ENCODE measurements at places on chromosomes 2 and 18.

DNA sequence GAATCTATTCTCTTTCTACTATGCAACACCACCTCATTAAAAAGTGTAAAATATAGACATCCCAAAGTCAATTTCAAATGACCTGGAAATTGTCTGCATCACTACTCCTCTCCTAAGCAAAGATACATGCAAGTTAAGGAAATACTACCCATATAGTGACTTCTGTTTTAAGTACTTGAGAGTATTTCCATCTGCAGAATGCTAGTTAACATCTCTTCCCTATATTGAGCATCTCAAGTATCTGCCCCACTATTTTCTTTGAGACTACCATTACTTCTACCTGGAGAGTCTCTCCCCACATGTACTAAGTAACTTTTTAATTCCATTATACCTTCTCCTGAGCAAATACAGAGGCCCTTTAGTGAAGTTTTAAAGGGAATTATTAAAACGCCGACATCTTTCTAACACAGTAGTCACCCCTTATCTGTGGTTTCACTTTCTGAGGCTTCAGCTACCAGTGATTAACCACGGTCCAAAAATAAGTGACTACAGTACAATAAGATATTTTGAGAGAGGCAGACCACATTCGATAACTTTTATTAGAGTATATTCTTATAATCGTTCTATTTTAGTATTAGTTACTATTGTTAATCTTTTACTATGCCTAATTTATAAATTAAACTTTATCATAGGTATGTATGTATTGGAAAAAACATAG lies 21.8 kb downstream of the CWC22 start:
- no peak for DNase-seq

DNA sequence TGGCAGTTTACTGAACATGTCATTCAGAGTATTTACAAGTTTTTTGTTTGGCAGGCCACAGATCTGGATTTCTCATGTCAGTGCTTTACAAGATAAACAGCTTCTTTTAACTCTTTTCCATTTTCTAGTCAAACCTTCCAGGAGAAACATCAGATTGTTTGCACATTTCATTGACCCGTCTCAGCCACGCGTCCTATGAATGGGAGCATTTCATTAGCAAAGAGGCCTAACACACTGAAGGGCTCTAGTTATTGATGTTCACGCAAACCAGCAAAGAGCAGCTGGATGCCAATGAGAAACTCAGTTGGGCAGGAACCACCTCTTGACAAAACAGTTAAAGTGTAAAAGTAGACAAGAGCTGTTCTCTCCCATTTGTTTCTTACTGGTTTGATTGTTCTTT lies 29.2 kb upstream of the MFF start:
- DNase-seq: no peak

GRCh38 chr18:50039746-50040145 lies 155.2 kb downstream of the MYO5B start:
- DNase-seq: no peak

DNA sequence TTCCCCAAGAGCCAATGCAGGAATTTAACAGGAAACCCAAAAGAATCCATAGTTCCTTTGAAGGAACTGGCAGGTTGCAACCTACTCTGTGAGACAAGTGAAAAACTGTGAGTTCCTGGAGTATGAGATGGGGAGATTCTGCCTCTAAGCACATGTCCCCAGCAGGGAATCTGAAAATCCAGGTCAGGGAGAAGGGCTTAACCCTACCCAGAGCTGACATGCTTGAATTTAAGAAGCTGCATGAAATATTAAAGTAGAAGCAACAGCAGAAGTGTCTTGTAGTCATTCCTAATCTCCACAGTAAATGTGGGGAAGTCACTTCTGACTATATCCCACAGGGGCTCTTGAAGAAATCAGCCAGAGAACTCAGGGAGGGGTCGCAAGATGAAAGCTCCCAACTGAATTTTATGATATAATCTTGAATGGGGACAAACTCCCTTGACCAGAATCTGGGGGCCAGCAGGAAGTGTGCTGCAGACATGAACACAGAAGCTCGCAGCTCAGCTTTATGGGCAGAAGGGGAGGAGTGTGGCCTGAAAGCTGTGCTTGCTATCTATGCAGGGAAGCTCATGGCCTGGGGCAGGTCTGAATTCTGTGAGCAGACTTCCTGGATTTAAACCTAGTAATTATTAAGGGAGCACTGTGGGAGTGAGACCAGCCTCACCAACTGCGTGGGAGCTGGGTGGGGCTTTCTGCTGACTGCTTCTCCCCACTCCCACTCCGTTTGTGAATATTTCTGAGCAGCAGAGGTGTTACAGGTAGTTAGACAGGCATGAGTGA lies 184.1 kb upstream of the KYNU start:
- no peak for DNase-seq

DNA sequence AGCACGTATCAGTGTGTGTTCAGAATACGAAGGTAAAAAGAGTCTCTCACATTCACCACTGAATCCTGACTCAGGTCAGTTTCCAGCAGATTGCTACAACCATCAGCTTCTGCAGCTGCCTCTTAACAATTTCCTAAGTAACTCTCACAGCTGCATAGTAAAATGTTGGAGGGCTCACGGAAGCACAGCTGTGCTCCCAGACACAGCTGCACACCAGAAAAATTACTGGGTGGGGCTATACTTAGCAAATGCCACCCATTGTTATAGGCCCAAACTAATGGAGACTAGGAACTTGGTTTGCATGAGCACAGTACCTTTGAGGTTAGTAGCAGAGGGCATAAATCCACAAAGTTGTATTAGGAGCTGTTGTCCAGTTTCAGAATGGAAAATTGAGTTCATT lies 153.9 kb upstream of the ERBB4 start:
- DNase-seq: no peak

GRCh38 chr18:57969824-57970223 lies 74.2 kb upstream of the NEDD4L start:
- no peak for DNase-seq

DNA sequence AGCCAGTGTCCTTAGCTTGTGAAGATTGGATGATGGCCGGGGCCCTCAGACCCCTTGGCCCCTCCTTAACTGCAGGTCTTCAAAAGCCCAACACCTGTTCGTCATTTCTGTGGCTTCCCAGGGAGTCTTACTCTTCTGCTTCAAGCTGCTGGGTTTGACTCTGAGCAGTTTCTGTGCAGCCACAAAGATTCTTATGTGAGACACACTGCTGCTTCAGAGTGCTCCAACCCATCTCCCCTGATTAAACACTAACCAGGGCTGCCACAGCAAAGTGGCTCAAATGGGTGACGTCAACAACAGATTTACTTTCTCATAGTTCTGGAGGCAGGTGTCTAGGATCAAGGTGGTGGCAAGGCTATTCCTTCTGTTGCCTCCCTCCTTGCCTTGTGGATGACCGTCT lies 40.8 kb downstream of the TSN start:
- no peak for DNase-seq

DNA sequence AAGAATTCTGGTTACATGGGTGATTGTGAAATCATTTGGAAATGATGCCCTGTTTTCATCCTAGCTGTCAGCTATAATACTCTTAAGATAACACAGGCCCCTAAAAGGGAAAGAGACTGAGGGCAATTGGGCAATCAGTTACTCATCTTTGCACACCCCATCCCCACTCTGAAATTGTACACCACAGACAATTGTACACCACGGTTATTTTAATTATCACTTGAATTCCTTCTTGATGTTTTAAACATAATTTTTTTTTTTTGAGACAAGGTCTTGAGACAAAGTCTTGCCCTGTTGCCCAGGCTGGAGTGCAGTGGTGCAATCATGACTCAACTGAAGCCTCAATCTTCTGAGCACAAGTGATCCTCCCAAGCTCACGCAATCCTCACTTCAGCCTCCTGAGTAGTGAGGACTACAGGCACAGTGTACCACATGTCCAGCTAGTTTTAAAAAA lies 862.4 kb upstream of the ACVR2A start:
- DNase-seq: no peak

DNA sequence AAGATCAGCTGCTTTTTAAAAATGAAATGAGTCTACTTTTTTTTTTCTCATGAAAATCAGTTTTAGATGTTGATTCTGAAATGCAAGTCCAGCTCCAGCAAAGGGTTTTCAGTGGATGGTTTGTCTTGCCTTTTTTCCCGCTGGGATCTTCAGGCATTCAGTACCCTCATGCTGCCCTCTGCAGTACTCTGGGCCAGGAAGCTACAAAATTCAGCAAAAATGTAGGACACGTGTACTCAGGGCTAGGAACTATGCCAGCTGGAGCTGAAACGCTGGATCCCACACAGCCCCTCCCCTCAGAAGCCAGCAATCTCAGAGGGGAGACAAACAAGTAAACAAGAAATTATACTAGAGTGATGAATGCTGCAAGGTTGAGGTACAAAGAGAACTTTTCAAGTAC lies 97.3 kb downstream of the MMADHC start:
- no peak for DNase-seq

DNA sequence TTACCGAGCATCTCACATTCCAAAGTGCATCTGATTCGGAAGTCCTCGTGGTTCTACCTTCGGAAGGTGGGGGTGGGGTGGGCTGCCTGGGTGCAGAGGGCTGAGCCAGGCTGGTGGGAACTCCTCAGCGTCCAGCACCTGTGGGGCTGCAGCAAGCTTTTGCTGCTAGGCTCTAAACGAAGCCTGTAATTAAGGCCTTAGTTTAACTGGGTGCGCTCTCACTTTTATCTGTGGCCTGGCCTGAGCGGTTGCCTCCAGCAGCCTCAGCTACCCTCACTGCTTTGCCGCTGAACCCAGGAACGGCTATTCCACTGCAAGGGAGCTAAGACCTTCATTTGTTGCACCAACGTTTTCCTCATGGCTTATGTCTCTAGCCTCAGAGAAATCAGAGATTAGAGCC lies 48.4 kb downstream of the TMEM17 start:
- DNase-seq: no peak

DNA sequence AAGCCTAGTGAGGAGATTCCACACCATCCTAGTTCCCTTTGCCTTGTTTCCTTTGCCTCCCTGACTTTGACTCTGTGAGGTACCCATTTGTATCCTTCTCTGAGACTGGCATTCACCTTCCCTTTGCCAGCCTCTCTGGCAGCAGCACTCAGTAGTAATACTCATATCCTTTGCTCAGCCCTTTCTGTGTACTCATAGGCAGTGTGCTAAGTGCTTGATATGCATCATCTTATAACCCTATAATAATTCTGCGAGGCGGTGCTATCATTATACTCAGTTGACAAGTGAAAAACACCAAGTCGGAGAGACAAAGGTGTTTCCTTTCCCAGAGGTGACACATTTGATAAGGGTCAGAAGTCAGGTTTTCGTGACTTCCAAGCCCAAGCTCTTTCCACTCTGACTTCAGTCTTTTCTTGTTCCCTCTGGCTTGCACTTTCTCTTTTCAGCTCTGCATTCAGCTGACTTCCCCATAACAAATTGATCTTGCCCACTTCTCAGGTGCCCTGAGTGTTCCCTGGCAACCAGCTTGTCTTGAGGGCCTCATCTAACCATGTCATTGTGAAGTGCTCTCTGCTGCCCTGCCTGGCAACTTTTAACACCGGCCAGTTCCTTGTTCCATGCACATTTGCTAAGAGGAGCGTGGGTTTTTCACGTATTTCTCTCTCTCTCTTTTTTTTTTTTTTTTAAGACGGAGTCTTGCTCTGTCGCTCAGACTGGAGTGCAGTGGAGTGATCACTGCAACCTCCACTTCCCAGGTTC lies 94.5 kb upstream of the UPP2 start:
- DNase-seq: no peak

- no peak for DNase-seq
Measured at GRCh38 chr2:41871080-41871479, 176.7 kb upstream of the PKDCC start.

DNA sequence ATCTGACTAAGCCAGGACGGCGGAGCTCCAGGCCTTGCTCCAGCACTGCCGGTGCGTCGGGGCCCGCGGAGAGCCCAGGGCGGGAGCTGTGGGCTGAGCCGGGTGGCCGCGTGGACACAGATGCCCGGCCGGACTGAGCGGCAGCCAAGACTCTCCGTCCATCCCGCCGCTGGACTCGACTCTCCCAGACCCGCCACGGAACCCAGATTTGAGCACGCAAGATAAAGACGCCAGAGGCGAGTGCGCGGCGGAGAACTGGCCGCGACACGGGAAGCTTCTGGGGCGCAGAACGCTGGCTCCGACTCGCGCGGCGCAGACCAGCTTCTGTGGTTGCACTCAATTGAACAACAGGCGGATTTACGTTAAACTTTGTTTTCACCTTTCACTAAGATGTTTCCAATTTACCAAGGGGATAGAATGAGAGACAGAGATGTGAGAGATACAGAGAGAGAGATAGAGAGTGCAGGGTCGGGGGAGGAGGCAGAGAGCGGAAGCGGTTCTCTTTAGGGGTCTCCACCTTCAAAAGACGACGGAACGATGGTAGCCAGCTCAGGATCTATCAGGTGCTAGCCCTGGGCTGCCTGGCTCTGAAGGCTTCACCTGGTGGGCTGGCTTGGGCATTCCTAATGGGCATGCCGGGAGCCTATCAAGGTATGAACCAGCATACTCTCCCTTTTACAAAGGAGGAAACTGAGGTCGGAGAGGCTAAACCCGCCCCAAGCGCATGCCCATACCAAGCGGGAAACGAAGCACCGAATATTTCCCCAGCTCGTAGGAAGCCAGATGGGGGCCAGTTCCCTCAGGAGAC lies 10.4 kb upstream of the EN1 start:
- DNase-seq: no peak

DNA sequence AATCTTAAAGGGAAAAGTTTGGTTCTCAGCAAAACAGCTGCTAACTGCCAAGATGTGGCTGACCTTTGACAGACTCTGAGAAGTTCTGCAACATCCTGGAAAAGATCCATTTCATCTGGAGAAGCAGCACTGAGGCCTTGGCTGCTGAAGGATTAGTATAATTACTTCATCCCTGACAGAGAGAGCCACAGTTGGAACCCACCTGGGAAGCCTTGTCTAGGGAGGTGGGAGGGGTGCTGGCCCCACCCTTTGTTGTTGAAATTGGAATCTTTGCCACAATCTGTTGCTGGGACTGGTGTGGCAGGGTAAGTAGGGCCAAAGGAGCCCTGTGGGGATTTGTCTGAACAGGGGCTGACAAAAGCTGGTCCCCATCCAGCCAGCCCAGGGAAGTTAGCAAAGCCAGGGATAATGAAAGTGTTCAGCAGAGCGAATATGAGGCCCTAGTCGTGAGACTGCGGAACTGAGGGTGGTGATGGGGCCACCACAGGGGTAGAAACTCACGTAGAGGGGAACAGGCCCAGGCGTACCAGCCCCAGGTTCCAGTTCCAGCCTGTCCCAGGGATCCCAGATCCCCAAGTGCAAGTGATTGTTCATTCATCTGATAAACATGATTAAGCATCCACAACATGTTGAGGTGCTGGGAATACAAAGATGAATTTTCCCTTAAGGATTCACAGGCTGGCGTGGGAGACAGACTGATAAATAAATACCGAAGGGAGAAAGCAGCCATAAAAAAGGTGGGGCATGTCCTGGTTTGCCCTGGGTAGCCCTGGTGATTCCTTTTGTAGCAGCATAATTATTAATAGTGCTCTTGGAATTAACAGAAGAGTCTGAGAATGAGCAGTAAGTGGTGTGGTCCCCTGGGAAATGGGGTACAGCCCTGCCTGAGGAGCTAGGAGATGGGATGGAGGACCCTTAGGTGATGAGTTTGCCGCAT lies 60.0 kb downstream of the MYO1B start:
- peak; percentile 52 for DNase-seq

DNA sequence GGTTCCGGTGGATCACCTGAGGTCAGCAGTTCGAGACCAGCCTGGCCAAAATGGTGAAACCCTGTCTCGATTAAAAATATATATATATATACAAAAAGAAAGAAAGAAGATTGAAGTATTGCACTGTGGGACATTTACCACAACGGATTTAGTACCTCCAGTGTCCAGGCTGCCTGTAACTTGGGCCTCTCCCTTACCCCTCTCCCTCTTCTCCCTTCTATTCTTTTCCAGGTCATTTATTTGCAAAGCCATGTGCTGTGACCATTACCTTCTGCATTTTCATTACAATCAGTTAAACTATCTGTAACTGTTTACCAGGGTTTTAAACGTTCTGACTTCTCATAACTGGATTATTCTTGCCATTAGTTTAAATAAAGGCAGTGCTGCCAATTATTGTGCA lies 400.9 kb upstream of the ZNF804A start:
- no peak for DNase-seq
